ENCODE measurements at places on chromosomes 2 and 18.

DNA sequence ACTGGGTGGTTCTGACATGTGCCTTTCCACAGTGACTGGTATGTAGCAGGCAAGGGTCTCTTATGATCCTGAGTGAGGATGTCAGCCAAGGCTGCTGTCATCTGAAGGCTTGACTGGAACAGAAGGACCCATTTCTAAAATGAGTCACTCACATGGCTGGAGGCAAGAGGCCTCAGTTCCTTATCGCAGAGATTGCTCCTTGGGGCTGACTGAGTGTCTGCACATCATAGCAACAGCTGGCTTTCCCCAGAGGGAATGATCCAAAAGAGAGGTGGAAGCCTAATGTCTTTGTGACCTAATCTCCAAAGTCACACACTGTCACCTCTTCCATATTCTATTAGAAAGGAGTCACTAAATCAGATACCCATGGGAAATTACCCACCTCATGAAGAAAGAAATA lies 114.0 kb downstream of the NEDD4L start:
- no peak for DNase-seq

DNA sequence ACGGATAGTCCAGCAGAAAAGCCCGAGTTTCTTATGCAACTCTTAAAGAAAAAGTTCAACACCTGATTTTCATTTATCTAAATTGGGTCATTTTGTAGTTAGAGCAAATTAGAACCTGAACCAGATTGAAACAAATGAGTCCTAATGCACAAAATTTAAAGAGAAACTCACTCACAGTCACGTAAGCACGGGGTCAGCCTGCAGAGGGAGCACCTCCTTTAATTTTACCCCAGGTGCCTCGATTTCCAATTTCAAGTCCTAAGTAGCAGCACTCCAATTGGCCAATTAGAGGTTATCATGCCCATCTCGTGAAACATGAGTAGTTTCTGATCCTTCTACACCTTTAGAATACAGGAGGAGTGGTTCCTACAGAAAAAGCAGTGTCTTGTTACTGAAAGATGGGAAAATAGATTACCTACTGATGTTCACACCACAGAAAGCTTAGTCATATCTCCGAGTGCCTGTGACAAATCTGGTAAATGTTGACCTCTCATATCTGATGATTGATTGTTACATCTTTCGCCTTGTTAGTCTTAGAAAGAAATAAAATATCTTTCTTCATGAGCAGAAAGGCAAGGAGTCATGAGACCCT lies 1929.8 kb upstream of the LRRTM1 start:
- no peak for DNase-seq

GRCh38 chr2:190927301-190927700 lies 46.7 kb downstream of the GLS start:
- DNase-seq, result no peak

- no peak for DNase-seq
These were observed 64.5 kb upstream of the NPAS2 start for GRCh38 chr2:100755441-100755840.

GRCh38 chr2:128448331-128449225 lies 129.9 kb upstream of the HS6ST1 start:
- no peak for DNase-seq

DNA sequence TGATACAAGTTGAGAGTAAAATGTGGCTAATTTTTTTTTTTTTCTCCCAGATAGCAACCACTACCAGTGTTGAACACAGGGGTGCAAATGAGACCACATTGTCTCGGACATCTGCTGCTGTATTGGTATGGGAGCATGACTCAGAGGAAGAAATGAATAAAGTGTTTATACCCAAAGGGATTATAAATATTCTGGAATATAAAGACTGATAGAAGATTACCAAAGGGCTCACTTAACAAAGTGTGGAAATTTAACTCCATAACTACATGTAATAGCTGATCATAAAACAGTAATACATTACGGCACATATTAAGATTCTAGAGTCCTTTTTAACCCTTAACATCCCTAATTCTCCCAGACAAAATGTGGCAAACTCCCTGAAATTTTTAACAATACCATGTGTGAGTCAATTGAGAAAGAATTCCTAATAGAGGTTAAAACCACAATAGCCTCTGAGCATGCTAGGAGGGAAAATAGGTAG lies 1023.0 kb upstream of the ACVR2A start:
- DNase-seq, result no peak

DNA sequence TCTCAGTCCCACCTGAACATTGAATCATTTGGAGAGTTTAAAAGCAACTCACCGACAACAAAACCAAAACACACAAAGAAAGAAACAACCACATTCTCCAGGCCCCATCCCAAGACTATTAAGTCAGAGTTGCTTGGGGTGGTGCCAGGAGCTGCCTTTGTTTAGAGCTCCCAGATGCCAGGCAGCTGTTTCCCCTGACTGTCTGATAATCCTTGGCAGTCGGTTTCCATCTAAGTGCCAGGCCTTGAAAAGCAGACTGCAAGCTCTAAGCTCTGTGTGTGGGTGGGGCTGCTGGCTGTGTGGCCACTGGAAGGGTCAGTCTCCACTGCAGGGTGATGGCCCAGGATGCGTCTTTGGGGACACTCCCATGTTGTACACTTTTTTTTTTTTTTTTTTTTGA lies 255.3 kb upstream of the AGAP1 start:
- DNase-seq, result no peak

- no peak for DNase-seq
These were observed 1.0 kb downstream of the ACVR1 start for GRCh38 chr2:157874997-157875640.

DNA sequence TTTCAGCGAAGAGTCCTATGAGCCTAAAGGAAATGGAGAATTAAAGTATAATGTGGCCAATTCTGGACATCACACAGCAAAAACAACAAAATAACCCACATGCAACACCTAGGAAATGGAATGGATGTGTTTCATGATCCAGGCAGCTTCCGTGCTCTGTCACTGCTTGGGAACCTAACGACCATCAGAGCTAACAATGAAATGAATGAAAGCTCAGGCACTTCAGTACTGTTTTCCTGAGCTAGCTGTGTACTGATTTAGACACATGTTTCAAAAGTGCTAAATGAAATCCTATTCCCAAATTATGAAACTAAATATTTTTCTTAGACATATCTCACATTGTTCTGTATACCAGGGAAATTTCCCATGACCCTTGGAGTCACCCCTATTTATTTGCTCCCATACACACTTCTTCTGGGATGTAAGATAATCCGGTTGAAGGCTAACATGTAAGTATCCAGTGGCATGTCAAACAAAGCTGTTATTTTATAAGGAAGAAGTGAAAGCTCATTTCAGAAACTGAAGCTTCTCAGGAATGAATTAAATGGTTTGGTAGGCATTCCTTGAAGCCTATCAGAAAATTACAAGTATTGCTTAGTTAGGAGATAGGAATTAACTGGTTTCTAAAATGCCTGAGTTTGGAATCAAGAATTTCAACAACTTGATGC lies 108.5 kb upstream of the RND3 start:
- no peak for DNase-seq

DNA sequence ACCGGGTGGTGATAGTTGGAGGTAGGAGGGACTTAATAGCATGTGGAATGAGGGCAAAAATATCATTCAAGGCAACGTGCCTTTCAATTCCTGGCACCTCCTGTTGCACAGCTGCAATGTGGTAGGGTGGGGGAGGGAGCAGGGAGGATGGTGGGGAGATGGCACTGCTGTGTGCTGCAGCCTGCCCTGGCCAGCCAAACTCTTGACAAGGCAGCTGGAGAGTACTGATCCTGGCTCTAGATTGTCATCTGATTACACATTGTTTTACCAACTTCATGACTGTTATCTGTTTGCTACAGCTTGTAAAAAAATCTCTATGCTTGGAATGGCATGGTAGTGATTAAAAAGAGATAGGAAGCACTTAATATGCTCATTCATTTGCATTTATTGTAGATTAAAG lies 47.7 kb downstream of the PLCL1 start:
- no peak for DNase-seq

GRCh38 chr2:240245706-240246105 lies 105.2 kb upstream of the OTOS start:
- DNase-seq, result no peak

DNA sequence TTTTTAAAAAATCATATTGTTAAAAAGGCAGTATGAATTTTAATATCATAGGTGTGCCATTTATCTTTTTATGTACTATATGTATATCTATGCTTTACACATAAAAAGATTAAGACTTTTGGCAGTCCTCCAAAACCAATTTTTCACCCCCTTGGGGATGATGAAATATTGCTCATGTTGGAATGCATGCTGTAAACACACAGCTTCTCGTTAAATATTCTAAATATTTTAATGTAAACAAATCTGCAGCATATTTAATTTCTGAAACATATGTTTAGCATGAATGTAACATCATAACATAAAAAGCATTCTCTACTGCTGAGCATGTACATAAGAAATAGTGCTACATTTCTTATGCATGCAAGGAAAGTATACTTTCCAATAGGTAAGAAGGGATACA lies 484.3 kb upstream of the LRATD1 start:
- no peak for DNase-seq

DNA sequence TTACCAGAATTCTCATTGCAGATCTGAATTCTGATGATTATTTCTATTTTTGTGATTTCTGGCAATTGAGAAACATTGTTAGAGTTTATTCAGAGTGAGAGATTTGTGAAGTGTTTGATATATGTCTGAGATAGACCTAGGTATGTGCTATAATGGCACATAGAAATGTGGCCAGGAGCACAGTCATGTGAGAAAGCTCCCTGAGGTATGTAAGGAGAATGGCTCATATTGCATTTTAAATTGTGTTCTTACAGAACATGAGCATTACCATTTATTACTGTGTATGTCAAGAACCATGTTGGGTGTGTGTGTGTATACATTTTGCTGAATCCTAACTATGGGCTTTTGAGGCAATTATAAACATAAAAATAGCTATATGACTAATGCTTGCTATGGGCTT lies 101.2 kb downstream of the RAPGEF4 start:
- no peak for DNase-seq

- no peak for DNase-seq
These were observed 97.2 kb downstream of the TDRD15 start for GRCh38 chr2:21220930-21221329.

- no peak for DNase-seq
These were observed 186.5 kb upstream of the HS6ST1 start for GRCh38 chr2:128505150-128505490.

DNA sequence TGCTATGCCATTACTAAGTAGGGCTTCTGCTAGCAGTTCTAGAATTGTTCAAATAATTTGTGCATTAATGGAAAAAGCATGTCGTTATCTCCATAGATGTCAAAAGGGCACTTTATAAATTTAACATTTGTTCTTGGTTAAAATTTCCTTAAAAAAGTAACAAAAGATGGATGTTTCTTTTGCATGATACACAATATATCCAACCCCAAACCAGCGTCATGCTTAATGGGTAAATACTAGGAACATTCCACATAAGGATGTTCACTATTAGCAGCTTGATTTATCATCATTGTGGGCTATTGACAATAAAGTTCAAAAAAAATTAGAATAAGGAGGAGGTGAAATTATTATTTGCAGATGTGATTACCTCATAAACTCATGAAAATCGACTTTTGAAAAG lies 79.7 kb downstream of the GREB1L start:
- no peak for DNase-seq

- no peak for DNase-seq
These were observed 24.3 kb upstream of the ARHGAP25 start for GRCh38 chr2:68710336-68710735.

DNA sequence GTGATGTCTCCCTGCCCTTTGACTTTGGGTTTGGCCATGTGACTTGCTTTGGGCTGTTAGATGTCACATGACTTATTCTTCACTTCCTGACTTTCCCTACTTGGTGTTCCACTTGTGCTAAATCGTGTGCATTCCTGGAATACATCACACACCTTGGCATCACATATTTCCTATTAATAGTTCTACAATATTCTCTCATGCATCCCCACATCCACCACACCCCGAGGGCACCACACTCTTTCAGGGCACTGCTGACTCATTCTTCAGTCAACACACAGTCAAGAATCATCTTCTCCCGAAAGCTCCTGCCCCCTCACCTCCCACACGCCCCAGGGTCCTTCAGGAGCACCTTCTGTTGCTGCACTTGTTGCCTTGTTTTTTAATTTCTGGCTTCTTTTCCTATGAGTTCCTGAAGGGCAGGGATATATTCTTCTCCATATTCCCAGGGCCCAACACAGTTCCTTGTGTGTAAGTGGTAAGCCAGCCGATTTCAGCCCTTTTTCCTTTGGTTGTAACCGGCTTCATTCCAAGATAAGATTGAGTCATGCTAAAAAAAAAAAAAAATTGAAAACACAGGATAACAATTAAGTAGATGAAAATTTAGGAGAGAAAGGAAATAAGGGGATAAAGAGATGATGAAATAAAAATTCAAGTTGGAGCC lies 341.4 kb downstream of the SLC4A3 start:
- no peak for DNase-seq

DNA sequence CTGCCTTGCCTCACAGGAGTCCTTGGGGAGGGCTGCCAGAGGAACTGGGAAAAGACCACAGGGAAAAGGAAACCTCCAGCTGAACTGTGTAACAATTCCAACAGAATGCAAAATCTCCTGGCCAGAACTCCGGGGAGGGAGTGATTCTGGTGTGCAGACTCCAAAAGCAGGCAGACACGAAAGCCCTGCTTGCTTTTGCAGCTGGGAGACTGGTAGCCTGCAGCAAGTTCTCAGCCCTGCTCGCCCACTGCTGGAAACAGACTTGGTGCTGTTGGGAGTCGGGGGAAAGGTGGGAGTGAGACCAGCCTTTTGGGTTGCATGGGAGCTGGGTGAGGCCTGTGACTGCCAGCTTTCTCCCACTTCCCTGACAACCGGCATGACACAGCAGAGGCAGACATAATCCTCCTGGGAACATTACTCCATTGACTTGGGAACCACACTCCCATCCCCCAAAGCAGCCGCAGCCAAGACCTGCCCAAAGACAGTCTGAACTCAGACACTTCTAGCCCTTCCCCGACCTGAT lies 26.0 kb upstream of the NMI start:
- DNase-seq, result no peak

DNA sequence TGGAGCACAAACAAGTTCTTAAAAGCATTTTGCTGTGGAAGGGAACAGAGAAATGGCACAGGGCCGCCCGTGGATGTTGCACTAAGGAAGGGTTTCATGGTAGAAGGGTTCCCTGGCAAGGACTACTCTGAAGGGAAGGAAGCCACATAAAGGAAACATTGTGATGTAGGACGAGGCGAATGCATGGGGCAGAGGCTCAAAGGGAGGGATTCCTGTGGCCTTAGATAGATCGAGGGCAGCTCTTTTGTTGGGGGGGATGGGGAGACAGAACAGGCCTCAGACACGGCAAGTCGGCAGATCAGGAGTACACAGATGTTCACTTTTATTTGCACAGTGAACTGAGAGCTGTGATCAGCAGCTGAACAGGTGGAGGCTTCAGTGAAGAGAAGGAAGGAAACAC lies 205.4 kb downstream of the SNTG2 start:
- DNase-seq, result no peak
